ENCODE measurements at places on chromosomes 2 and 18. TPM values are rescaled to one million over a fixed set of nuclear protein-coding genes. Genes with fewer than 3 reads are reported as not detected.

CAB39 gene
- 94.6 TPM for polyA plus RNA-seq

RPRM gene
- polyA plus RNA-seq: 2.6 TPM

IL18R1 gene
- polyA plus RNA-seq: 2.7 TPM

CENPA gene
- polyA plus RNA-seq: 16.1 TPM

LCLAT1 gene
- polyA plus RNA-seq: 24.0 TPM

LYG2 gene
- polyA plus RNA-seq: 0.43 TPM

SELENOI gene
- polyA plus RNA-seq: 22.0 TPM

LRRTM1 gene
- polyA plus RNA-seq: 23.5 TPM
